CD4-positive, alpha-beta T cell treated with Interleukin-15 for 1 hour (primary cell): ENCODE measurements at places on chromosomes 16 and 17.

DNA sequence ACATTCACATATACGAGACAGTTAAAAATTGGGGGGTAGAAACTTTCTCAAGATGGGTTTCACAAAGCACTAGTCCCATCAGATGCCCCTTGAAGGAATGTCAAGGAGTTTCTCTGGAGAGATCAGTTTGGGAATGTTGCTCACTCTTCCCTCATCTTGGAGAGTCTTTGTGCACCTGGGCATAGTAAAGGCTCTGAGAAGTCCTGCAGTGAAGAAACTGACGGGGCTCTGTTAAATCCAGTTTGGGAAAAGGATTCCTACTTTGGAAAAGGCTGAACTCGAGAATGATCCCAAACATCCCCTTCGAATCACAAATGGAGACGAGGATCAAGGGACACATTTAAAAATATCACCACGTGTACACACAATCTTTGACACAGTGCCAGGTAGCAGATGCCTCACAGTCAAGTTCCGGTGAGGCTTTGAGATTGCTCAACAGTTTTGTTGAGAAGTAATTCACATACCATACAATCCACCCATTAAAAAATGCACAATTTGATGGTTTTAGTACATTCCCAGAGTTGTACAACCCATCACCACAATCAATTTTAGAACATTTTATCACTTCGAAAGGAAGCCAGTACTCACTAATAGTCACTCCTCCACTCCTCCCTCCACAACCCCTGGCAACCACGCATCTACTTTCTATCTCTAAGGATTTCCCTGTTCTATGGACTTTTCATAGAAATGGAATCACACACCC lies 203.4 kb upstream of the FOXF1 start:
- DNase-seq: no peak

DNA sequence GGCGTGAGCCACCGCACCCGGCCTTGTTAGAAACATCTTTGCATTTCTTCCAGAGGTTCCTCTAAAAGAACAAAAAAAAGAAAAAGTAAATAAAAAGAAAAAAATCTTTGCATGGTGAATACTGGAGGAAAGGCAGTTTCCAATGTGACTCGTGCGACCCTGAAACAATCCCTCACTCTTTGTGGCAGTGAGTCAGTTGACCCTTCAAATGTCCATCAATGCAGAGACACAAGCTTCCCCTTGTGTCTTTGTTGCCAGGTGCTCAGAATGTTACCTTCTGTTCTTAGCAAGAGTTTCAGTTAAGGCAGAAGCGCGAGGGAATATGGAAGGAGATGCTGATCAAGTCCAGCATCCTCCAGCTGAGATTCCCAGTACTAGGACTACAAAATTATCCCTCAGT lies 16.4 kb downstream of the CACNG4 start:
- no peak for DNase-seq

GRCh38 chr17:40178021-40178601 lies 841 bp downstream of the RAPGEFL1 start:
- no peak for DNase-seq

- no peak for DNase-seq
These were observed 4.7 kb downstream of the HOXB2 start for GRCh38 chr17:48540213-48540612.

GRCh38 chr16:58448890-58449289 lies 51.1 kb upstream of the NDRG4 start:
- DNase-seq: no peak

- DNase-seq: no peak
These were observed 19.8 kb upstream of the TIMP2 start for GRCh38 chr17:78944956-78945355.

DNA sequence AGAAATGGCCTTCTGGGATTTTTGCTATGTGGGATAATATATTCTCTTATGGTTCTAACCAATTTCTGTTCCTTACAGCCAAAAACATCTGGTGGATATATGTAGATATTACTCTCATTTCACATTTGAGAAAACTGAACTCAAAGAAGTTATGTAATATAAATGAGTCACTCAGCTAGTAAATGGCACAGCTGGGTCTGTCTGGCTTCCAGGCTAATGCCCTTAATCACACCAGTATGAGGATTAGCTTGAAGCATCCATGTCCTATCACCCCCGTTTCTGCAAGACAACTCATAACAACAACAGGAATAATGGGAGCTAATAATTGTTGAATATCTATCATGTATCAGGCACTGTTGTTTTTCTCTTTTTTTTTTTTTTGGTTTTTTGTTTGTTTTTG lies 34.4 kb upstream of the USP7 start:
- DNase-seq: no peak

GRCh38 chr16:88649195-88649923 lies 1.5 kb downstream of the CYBA start:
- no peak for DNase-seq
